Renal cortex interstitium (tissue), 15 donors: ENCODE measurements at places on chromosomes 4 and X. TPM values are rescaled to one million over a fixed set of nuclear protein-coding genes. Genes with fewer than 3 reads are reported as not detected.

DNA sequence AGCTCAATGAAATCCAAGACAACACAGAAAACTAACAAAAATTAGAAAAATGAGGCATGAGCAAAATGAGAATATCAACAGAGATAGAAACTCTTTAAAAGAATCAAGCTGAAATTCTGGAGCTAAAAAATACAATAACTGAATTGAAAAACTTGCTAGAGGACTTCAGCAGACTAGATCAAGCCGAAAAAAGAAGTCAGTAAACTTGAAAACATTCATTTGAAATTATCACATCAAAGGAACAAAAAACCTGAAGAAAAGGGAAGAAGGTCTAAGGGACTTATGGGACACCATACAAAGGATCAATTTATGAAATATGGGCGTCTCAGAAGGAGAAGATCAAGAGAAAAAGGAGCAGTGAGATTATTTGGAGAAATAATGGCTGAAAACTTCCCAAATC, 131.3 kb downstream of the PTCHD1 start:
- DNase-seq = no peak

DNA sequence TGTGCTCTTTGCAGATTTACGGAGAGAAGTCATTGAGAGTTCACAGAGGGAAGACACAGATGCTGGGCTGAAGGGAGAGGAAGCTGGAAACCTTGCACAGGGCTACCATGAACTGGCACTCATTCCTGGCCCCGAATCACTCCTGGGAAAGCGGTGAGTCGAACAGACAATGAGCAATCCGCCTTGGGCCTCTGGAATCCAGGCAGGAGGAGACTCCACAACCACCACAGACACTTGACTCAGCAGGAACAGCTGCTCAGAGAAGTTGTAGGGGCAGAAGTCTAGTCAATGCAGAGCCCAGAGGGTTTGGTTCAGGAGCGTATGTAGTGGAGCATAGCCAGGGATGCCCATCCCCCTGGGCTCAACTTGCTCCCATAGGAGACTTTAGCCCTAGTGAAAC, 62.8 kb upstream of the GRIA3 start:
- DNase-seq = no peak

GRCh38 chrX:43002526-43003203, 224.7 kb upstream of the PPP1R2C start:
- DNase-seq = no peak

The PRR32 gene
- not detected for polyA plus RNA-seq

The PDGFRA gene
- 160 TPM for polyA plus RNA-seq
